ENCODE measurements at places on chromosomes 6 and 20. TPM values are rescaled to one million over a fixed set of nuclear protein-coding genes. Genes with fewer than 3 reads are reported as not detected.

- no peak for DNase-seq
Measured at GRCh38 chr6:119986934-119987549, 637.5 kb upstream of the MAN1A1 start.

GRCh38 chr6:44539701-44540355 lies 152.3 kb downstream of the CDC5L start:
- no peak for DNase-seq

MYMX gene
- 1.1 TPM for total RNA-seq

DNA sequence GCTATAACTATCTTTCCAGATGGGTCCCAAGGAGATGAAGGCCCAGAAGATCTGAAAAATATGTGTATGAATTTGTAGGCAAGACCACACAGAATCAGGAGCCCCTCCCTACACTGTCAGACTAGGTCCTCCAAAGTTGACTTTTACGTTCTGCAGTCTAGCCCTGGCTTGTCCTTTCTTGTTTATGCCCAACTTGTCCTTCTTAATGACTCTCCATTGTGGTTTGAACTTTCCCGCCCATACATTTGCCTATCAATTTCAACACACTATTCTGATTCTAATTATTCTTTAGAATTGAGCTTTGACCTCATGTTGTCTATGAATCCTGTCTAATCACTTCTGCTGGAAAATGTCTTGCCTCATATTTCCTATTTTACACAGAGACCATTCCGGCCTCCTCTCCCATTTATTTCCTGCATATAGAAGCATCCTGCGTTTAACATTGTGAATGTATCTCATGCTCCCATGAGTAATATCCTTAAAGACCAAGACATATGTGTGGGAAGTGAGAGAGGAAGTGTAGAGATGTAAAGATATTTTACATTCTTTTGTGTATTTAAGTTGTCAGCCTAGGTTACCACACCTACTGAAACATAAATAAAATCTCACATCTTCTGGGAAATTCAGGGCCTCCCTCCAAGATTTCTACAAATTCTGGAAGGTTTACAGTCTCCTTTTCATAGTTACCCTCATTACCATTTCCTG lies 348.3 kb downstream of the BCKDHB start:
- DNase-seq = no peak

DNA sequence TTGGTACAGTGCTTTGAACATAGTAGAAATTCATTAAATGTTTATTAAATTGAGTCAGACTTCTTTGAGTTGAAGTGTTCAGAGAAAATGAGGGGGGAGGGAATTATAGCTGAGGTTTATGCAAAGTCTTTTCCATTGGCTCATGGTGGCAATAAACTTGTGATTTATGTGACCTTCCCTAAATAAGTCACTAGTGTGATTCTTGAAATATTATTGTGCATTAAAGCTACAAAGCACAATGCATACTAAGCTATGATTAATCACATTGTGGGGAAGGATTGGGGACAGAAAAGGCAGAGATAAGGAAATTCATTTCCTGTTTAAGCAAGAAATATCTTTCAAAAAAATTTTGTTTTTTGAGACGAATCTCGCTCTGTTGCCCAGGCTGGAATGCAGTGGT lies 877.5 kb downstream of the TFAP2A start:
- DNase-seq = no peak

DNA sequence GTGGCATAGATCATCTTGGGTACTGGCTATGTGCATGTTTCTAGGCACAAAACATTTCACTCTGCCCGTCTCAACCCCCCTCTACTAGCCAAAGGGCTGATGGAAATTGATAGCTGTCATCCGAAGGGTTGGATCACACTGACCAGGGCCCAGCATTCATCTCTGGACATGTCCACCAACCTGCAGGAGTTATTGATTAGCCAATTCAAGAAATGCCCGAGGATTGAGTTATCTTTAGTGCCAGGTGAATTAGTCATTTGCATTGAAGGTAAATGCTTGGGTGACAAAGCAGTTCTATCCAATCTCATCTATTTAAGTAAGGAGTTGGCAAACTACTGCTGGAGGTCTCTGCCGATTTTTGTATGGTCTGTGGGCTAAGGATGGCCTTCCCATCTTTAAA lies 80.1 kb downstream of the CD164 start:
- DNase-seq = no peak

DNA sequence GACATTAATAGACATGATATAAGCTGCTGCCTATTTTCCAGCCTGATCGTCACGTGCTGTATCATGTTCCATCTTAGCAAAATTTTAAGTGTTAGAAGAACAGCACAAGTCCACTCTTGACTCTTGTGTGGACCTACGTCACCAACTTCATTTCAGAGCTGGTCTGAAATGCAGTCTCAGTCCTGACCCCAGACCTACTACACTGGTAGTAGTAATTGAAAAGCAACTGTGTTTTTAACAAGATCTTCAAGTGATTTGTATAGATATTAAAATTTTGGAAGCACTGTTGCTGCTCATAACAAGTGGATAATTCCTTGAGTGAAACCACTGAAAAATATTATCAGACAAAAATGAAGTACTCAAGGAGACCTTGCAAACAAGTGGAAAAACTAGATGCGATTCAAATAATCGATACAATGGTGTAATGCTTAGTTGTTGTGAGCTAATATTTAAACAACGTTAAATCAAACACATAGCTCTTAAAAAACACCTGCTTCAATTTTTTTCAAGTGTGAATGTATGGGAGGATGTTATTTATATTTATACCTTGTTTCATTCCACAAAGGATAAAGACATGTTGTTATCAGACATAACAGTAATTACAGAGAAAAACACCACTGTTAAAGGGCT lies 110.9 kb upstream of the JAG1 start:
- no peak for DNase-seq

BRPF3 gene
- 16.1 TPM for total RNA-seq

RAET1G gene
- 0.37 TPM for total RNA-seq

- no peak for DNase-seq
Measured at GRCh38 chr6:4797587-4797986, 21.4 kb downstream of the CDYL start.

PLTP gene
- total RNA-seq = 41.6 TPM

DNA sequence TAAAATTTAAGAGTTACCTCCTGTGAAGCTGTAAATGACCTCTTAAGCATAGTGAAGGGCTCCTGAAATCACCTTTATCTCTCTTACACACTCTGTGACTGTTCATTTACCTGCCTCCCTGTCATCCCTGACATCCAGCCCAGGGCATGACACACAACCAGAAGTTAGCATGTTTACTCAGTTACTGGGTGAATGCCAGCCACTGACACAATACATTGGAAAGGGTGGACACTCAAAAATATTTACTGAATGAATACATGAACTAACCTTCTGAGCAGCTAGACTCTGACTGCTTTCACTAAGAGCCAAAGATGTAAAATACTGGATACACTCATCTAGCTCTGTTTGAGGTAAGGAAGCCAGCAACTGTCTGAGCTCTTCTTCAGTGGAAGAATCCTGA lies 25.3 kb downstream of the SERAC1 start:
- no peak for DNase-seq

DNA sequence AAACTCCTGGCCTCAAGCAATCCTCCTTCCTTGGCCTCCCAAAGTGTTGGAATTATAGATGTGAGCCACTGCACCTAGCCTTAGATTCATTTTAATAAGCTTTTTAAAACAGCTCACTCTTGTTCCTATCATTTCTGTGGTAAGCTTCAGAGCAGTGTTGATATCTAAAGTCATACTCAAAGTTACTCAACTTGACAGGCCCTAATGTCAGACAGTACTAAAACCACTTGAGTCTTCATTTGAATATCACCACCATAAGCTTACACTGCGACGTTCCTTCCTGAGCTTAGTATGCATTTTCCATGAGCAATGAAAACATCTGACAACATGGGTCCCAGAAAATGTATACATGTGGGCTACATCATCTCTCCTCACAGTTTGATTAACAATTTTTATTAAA lies 6.0 kb downstream of the FUCA2 start:
- no peak for DNase-seq

DNA sequence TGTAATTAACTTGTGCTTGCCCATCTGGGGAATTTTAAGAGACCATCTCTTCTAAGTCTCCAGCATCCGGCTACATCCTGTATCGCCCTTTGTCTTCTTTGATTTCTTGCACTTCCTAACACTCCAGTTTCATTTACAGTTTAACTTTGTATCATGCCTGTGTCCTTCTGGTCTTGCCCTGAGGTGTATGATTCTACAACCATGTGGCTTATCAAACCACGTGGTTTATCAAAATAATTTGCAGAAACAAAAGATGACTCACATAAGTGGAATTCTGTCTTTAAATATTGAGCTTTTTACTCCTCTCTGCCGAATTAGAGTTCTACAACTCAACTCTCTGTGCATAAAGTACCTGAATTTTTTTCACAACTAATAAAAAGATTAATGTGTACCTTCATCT lies 580.7 kb downstream of the KIF16B start:
- DNase-seq = no peak

GRCh38 chr20:40896814-40897700 lies 131.6 kb upstream of the TOP1 start:
- DNase-seq = no peak

- no peak for DNase-seq
Measured at GRCh38 chr6:139531148-139532115, 157.0 kb upstream of the CITED2 start.

- DNase-seq = no peak
Measured at GRCh38 chr20:56624786-56625681, 4.1 kb upstream of the TFAP2C start.

ENPP5 gene
- 4.6 TPM for total RNA-seq

OVOL2 gene
- total RNA-seq = not detected

HLA-DRA gene
- total RNA-seq = 108 TPM

GRCh38 chr6:134806180-134806798 lies 143.6 kb downstream of the ALDH8A1 start:
- no peak for DNase-seq

DNA sequence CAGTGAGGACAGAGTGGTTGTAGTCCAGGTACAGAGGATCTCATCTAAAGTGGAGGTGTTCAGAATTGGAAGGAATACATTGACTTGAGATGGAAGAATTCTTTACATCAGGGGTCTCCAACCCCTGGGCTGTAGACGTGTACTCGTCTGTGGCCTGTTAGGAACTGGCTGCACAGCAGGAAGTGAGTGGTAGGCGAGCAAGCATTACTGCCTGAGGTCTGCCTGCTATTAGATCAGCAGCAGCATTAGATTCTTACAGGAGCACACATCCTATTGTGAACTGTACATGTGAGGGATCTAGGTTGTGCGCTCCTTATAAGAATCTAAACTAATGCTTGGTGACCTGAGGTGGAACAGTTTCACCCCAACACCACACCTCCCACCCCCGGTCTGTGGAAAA lies 121.1 kb downstream of the CDKAL1 start:
- no peak for DNase-seq

- DNase-seq = no peak
Measured at GRCh38 chr6:146850981-146851380, 252.2 kb downstream of the ADGB start.

DNA sequence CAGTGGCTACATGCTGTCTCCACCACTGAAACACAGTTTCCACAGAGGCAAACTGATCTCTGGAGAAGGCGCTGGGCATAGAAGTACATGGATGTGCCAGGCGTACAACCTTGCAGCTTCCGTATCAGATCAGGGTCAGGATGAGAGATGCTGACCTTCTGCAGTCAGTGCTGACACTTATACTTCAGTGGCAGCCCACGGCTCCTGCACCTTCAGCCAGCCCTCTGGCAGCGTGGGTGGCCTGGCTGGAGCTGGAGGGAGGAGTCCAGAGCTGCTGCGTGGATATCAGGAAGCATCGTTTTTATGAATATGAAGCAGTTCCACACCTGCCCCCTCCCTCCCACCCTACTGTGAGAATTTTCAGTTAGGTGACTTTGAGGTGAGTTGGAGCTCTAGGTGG lies 149.3 kb downstream of the CFAP61 start:
- no peak for DNase-seq

PSMB9 gene
- 198 TPM for total RNA-seq

DNA sequence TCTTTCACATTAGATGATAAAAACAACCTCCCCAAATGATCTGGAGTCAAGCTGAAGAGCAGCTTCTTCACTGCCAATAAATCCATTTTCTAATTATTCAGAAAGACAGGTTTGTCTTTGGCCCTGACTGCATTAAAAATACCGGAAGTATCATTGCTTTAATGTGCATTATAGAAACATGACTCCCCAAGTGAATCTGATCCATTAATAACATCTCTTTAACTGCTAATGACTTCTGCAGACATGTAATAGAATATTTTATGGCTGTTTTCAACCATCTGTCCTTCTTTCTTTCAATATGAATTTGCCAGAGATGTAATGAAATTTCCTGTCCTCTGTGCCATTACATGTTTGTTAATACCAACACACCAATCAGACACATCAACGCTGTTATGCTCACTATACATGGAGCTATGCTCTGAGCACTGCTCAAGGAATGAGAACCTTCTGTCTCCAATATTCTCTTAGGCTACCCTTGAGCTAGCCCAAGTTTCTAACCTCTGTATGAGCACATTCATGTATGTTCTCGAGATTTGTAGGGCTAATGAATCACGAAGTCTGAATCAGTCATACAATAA lies 87.8 kb downstream of the LYRM4 start:
- no peak for DNase-seq

GRCh38 chr6:97947841-97948240 lies 664.8 kb upstream of the MMS22L start:
- peak; percentile 58 for DNase-seq

- DNase-seq = no peak
Measured at GRCh38 chr20:36307412-36308325, 1.5 kb downstream of the DLGAP4 start.

DNA sequence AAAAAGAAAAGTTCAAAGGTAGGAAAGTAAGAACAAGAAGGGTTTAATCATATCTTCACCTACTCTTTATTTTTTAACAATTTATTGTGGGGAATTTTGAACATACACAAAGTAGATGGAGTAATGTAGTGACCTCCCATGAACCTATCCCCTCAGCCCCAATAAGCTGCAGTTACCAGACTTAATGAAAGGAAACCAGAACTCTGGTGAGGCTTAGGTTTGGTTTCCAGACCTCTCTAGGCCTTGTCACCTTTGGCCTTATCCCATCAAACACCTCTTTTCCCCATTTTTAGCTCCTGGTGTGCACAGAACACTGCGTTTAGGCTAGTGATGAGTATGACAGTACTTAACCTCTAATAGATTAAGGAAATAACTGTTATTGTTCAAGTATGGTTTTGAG lies 42.0 kb downstream of the CBFA2T2 start:
- DNase-seq = no peak

- DNase-seq = no peak
Measured at GRCh38 chr20:32964575-32964974, 39.7 kb downstream of the SUN5 start.

GRCh38 chr6:44435500-44435899 lies 48.0 kb downstream of the CDC5L start:
- DNase-seq = no peak

HEY2 gene
- total RNA-seq = 75.1 TPM

AGER gene
- total RNA-seq = 3.9 TPM

DNA sequence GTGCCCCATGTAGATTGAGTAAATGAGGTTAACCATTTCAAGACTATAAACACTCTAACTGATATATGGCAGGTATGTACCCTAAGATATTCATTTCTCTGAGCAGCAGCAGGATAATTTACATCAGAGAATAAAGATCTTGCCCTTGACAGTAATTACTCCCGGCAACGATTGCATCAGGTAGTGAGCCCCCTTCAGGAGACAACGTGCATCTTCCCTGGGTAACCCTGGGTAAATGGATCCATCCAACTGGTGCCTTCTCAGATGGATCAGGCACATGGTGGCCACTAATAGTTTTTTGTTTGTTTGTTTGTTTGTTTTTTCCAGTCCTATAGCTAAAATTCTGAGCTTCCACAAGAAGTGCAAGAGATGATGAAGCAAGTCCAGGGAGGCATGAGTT lies 469.4 kb upstream of the SLC35B3 start:
- DNase-seq = no peak

GRCh38 chr6:149845549-149845948 lies 18.6 kb downstream of the LRP11 start:
- DNase-seq = no peak
